Neuronal stem cell (in vitro differentiated cells): ENCODE measurements at places on chromosomes 2 and 18.

DNA sequence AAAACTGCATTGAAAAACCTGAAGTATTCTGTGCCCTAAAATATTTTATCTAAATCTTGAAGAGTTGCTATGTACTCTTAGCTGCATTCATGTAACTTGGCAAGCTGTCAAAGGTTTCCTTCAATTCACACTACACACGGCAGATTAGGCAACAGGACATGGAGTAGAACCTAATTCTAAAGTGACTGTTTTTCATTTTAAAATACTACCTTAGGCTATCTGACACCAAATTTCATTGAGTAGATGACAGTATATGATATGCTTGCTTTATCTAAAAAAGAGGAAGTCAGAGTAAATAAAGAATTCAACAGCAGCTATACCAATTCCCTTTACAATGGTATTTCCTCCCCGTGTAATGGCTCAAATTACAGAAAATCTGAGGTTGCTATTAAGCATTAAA is 45.4 kb downstream of the EXOC6B start:
- no peaks in the 10 kb centered on the region for H3K4me1 ChIP-seq
- no peaks in the 10 kb centered on the region for H3K36me3 ChIP-seq
- no peak overlapping the region for H3K27ac ChIP-seq
- no peak for DNase-seq

DNA sequence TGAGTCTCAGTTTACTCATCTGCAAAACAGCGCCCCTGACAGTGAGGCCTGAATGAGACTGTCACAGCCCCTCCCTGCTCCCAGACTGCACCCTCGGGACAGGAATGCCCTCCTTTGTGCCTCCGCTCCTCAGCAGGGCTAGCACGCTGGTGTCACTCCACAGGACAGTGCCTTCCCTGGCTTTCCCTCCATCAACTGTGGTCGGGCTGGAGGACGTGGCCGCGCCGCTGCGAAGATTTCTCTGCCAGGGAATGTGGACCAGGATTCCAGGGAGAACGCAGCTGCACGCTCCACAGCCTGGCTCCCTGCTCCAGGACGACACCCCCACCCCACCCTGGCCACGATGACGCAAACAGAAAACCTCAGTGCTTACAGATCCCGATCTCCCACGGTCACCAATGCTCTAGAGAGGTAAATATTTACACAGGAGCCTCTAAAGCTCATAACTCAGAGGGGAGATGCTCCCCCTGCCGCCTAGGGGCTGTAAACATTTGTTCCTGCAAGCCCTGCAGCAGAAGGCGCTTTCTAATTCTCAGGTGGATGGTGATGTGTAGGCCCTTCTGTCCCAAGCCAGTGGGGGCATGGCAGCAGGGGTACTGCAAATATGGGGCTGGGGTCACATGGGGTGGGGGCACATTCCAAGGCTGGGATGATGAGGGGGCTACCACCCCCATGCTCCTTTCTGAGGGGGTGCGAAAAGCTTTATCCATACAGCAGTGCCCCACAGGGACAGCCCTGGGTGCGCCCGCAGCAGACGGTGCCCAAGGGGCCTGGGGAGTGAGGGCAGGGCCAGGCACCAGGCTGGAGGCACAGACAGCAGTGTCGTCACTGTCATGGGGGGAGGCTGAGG is 12.4 kb downstream of the HS6ST1 start:
- H3K27ac ChIP-seq, result no peak overlapping the region
- DNase-seq, result no peak
- H3K4me1 ChIP-seq, result peaks cover 23% of the 10 kb centered on the region
- H3K4me3 ChIP-seq, result no peak overlapping the region
- H3K27me3 ChIP-seq, result no peaks in the 10 kb centered on the region

- no peaks in the 10 kb centered on the region for H3K27me3 ChIP-seq
- H3K27ac ChIP-seq, result no peak overlapping the region
- H3K4me1 ChIP-seq, result no peaks in the 10 kb centered on the region
- H3K4me3 ChIP-seq, result no peak overlapping the region
- DNase-seq, result no peak
- no peaks in the 10 kb centered on the region for H3K36me3 ChIP-seq
Measured at GRCh38 chr2:32768387-32769174, 140.7 kb downstream of the TTC27 start.

- no peaks in the 10 kb centered on the region for H3K36me3 ChIP-seq
- no peak for DNase-seq
Measured at GRCh38 chr2:122368576-122369243, 613.3 kb downstream of the TSN start.

DNA sequence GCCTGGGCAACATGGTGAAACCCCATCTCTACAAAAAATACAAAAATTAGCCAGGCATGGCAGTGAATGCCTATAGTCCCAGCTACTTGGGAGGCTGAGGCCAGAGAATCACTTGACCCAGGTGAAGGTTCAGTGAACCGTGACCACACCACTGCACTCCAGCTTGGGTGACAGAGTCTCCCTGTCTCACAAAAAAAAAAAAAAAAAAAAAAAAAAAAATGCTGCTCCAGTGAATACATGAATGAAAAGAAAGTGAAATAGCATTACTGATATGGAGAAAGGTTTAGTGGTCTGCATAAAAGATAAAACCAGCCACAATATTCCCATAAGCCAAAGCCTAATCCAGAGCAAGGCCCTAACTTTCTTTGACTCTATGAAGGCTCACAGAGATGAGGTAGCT is 44.5 kb downstream of the METTL8 start:
- H3K27ac ChIP-seq, result no peak overlapping the region
- no peak for DNase-seq
- H3K4me3 ChIP-seq, result no peak overlapping the region
- H3K4me1 ChIP-seq, result no peaks in the 10 kb centered on the region

DNA sequence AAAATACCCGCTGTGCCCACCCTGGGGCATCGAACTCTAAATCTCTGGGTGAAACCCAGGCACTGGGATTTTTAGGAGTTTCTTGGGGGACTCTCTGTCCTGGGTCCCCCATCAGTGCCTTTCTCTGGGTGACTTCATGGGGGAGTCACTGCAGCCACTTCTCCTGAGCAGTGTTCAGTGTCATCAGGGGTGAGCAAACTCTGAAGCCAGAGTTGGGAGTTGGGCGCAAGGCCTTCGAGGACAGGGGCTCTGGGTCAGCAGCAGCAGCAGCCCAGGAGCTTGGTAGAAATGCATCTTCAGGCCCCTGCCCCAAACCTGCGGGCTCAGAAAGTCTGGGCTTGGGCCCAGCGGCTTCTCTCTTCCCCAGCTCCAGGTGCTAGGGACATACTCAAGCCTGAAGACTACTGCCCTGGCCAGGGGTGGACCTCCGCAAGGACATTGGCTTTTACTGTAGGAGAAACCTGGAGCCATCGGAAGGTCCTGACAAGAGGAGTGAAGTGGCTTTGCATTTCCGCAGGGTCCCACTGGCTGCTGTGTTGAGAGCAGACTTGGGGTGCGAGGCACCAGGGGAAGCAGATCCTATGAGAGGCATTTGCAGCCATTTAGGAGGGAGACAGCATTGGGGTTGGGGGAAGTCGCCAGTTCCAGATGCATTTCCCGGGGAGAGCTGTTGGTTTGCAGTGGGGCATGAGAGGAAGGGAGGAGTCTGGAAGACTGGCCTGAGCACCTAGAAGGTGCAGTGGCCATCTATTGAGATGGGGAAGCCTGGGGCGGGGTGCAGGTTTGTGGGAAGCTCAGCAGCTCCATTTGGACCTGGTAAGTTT is 51.5 kb upstream of the FAHD2A start:
- DNase-seq, result no peak
- no peak overlapping the region for H3K27ac ChIP-seq
- H3K27me3 ChIP-seq, result peaks cover 20% of the 10 kb centered on the region
- no peak overlapping the region for H3K4me3 ChIP-seq

GRCh38 chr2:223494496-223494895 is 107.7 kb downstream of the SCG2 start:
- no peak overlapping the region for H3K4me3 ChIP-seq
- no peak overlapping the region for H3K27ac ChIP-seq
- no peaks in the 10 kb centered on the region for H3K4me1 ChIP-seq

- H3K4me1 ChIP-seq, result peaks cover 4% of the 10 kb centered on the region
- H3K27ac ChIP-seq, result no peak overlapping the region
- H3K4me3 ChIP-seq, result no peak overlapping the region
Measured at GRCh38 chr2:39494784-39495251, 57.7 kb upstream of the MAP4K3 start.

DNA sequence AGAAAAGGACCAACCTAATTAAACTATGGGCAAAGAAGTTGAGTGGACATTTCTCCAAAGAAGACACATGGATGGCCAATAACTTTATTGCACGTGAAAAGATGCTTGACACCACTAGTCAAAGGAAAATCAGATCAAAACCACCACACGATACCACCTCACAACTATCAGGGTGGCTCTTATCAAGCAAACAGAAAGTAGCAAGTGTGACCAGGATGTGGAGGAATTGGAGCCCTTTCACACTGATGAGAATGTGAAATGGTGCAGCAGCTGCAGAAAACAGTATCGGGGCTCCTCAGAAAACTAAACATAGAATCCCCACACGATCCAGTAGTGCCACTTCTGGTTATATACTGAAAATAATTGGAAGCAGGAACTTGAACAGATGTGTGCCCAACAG is 72.2 kb upstream of the ALKAL2 start:
- H3K27me3 ChIP-seq, result no peaks in the 10 kb centered on the region
- no peak overlapping the region for H3K4me3 ChIP-seq
- H3K36me3 ChIP-seq, result no peaks in the 10 kb centered on the region
- no peak for DNase-seq
- no peak overlapping the region for H3K27ac ChIP-seq

DNA sequence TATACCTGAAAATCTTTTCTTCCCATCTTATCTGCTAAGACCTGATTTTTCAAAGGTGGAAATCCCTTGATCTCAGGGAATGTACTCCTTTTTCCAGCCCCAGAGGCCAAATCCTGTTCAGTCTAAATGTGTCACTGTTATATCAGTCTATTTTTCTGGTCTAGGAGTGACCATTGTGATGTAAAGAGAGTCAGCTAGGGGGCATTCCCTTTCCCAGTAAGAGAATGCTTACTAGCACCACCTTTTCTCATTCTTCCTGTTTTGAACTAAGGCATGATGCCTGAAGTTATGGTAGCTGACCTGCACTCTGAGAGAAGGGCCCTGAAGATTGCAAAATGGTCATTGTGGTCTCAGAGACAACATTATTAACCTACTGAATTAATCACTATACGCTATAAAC is 124.1 kb upstream of the XIRP2 start:
- H3K27ac ChIP-seq, result no peak overlapping the region
- H3K4me1 ChIP-seq, result peaks cover 2% of the 10 kb centered on the region
- no peak for DNase-seq
- no peaks in the 10 kb centered on the region for H3K27me3 ChIP-seq

GRCh38 chr2:239113615-239114014 is 265.7 kb downstream of the TWIST2 start:
- H3K27me3 ChIP-seq, result no peaks in the 10 kb centered on the region
- H3K4me3 ChIP-seq, result no peak overlapping the region
- H3K27ac ChIP-seq, result no peak overlapping the region
- peaks cover 55% of the 10 kb centered on the region for H3K36me3 ChIP-seq

- H3K36me3 ChIP-seq, result no peaks in the 10 kb centered on the region
- peaks cover 2% of the 10 kb centered on the region for H3K27me3 ChIP-seq
- no peak for DNase-seq
- H3K4me1 ChIP-seq, result peaks cover 2% of the 10 kb centered on the region
- H3K27ac ChIP-seq, result no peak overlapping the region
Measured at GRCh38 chr2:219897456-219897855, 270.0 kb downstream of the SLC4A3 start.

DNA sequence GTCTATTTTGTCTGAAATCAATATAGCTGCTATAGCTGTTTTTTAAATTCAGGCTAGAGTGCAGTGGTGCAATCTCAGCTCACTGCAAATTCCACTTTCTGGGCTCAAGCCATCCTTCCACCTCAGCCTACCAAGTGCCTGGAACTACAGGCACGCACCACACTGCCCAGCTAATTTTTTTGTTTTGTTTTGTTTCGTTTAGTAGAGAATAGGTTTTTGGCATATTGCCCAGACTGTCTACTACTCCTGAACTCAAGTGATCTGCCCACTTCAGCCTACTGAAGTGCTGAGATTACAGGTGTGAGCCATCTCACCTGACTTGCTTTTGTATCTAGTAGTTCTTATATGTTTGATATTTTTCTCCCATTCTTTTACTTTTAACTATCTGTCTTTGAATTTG is 259.7 kb downstream of the CDH19 start:
- no peaks in the 10 kb centered on the region for H3K36me3 ChIP-seq
- no peak overlapping the region for H3K27ac ChIP-seq
- no peaks in the 10 kb centered on the region for H3K27me3 ChIP-seq
- H3K4me1 ChIP-seq, result no peaks in the 10 kb centered on the region
- DNase-seq, result no peak

- no peak overlapping the region for H3K27ac ChIP-seq
- H3K4me1 ChIP-seq, result no peaks in the 10 kb centered on the region
- no peaks in the 10 kb centered on the region for H3K27me3 ChIP-seq
- H3K4me3 ChIP-seq, result no peak overlapping the region
- DNase-seq, result no peak
Measured at GRCh38 chr2:174611006-174611405, 13.4 kb upstream of the WIPF1 start.

- peak; percentile 35 for DNase-seq
- H3K4me3 ChIP-seq, result peak overlapping the region; percentile 100
- peaks cover 3% of the 10 kb centered on the region for H3K27me3 ChIP-seq
- H3K36me3 ChIP-seq, result peaks cover 2% of the 10 kb centered on the region
- peak overlapping the region; percentile 96 for H3K27ac ChIP-seq
Measured at GRCh38 chr18:26089293-26090129, 902 bp downstream of the SS18 start.

GRCh38 chr2:105937498-105938097 is 192.9 kb downstream of the NCK2 start:
- no peaks in the 10 kb centered on the region for H3K4me1 ChIP-seq
- H3K27me3 ChIP-seq, result no peaks in the 10 kb centered on the region
- H3K27ac ChIP-seq, result no peak overlapping the region
- H3K4me3 ChIP-seq, result no peak overlapping the region
- DNase-seq, result no peak
- no peaks in the 10 kb centered on the region for H3K36me3 ChIP-seq

GRCh38 chr2:31785876-31786275 is 205.1 kb upstream of the SRD5A2 start:
- no peaks in the 10 kb centered on the region for H3K36me3 ChIP-seq
- no peaks in the 10 kb centered on the region for H3K4me1 ChIP-seq
- no peak for DNase-seq
- no peak overlapping the region for H3K4me3 ChIP-seq

GRCh38 chr2:155054712-155055111 is 356.2 kb downstream of the KCNJ3 start:
- H3K27ac ChIP-seq, result no peak overlapping the region
- H3K4me1 ChIP-seq, result no peaks in the 10 kb centered on the region
- no peaks in the 10 kb centered on the region for H3K27me3 ChIP-seq
- DNase-seq, result no peak
- H3K36me3 ChIP-seq, result no peaks in the 10 kb centered on the region
- H3K4me3 ChIP-seq, result no peak overlapping the region
